ENCODE measurements at places on chromosomes 7 and 10.

DNA sequence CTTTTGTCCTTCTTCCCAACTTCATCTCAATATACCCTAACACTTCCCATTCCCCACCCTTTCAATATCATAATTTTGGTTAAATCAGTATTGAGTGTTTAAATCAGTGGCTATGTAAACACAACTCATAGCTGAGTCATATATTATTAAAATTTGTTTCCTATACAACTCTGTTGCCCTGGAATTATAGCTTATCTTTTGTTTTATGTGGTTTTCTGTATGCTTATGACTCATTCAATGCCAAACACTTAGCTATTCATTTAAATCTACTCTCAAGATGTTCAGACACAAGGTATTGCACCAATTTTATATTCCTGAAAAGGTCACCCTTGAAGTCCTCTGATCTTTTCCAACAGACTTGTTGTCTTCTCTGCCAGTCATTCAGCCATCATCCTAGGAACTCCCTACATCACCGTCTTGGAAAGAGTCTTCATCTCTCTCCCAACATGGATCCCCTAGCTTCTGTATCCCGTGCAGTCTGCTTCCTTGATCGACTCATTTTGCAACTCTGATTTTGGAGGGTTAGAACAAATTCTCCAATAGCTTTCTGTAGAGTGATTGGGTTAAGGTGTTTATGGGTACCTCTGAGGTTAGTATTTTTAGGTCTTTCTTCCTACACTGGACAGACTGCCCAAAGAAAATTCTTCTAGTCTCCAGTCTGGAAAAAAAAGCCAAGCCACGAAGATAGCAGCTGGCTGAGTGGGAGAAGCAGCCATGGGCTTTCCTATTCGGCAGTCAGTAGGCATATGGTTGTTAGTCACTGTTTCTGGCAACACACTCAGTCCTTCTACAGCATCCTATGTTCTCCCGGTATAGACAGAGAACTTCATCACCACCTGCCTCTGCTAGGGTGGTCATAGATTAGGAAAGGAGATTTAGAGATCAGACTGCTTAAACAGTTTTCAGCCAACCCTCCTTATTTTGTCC, 102.1 kb downstream of the CRPPA start:
- no peak for DNase-seq

GRCh38 chr10:36676756-36677430, 448.5 kb upstream of the ANKRD30A start:
- no peak for DNase-seq

DNA sequence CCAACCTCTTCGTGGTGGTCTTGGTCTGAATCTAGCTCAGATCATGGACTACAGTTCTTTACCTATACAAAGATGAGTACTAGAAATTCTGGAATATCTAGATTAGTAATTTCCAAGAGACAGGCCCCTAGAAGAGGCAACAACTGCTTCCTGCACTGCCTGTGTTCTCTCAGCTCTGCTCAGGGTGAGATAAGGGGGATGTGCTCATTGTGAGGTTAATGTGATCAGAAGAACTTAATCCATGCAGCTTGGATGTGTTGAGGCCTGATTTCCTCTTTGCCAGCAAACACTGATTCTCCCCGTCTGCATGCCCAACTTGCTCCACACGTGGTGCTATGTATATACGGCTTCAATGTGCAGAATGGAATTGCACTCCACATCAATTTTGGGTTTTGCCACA, 268.0 kb downstream of the PHTF2 start:
- no peak for DNase-seq

- peak; percentile 37 for DNase-seq
Observed at GRCh38 chr10:123043409-123043925, 34.7 kb downstream of the ACADSB start.

DNA sequence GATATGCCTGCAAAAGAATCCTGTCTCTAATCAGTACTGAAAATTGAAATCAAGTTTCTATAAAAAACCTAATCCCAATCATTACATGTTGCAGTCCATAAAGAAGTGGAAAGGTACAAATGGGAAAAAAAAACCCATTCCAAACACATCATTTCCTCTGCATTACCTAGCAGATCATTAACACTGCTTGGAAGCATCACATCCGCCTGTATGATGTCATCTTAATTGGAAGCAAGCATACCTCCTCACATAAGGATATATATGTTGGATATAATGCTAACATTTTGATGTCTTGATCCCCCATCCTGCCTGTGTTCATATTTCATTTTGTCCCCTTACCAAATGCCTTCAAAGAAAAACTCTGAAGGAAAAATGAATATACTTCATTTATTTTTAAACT, 241.3 kb upstream of the AOAH start:
- no peak for DNase-seq

DNA sequence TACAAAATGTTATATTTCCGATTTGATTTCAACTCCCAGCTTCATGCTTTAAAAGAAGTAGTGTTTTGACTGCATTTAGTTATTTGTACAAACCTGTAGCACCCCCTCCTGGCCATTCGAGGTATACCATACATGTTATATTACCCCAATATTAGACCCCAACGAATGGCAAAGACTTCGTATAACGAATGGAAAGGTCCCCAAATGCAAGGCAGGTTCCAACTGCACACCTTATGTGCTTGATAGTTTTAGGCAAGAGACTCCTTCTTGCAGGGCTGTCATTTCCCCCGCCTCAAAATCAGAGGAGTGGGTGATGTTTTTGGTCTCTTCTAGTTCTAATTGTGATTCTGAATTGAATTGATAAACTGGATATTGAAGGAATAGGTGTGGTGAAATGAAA, 101.1 kb upstream of the TARP start:
- peak; percentile 44 for DNase-seq

All from CD4-positive, alpha-beta T cell treated with Interleukin-6 at 100 ng/mL for 8 hours (primary cell).